ENCODE measurements at places on chromosomes 11 and 22.

DNA sequence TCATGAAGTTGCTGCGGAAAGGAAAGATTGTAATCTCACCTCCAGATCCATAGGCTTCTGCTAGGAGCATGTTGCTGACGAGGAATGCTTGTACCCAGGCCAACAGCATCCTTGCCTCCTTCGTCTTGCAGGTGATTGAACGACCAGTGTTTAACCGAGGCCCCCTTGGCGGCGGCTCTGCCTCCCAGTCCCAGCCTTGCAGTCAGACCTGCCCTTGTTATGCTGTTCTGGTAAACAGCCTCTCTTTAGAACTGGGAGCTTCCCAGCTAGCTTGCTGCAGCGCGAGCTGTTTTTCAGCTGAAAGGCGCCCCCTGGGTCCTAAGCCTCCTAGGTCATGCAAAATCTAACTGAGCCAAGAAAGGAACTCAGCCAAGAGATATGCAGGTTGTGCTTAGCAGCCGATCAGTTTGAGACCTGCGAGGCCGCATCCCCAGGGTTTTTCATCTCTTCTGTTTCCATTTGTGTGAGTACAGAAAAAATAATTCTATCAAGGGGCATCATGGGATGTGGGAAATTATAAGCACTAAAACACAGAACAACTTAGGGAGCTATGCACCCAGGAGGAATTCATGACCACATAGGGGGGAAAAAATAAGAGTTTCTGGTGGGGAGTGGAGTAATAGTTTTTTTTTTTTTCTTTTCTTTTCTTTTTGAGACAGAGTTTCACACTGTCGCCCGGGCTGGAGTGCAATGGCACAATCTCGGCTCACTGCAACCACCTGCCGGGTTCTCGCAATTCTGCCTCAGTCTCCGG lies at the start of gene PIK3IP1:
PIK3IP1 (minus strand) TSS at position 253 of the 754 bp plus-strand sequence; CDS start at position 109, 144 bp downstream.
- peak; percentile 93 for DNase-seq

DNA sequence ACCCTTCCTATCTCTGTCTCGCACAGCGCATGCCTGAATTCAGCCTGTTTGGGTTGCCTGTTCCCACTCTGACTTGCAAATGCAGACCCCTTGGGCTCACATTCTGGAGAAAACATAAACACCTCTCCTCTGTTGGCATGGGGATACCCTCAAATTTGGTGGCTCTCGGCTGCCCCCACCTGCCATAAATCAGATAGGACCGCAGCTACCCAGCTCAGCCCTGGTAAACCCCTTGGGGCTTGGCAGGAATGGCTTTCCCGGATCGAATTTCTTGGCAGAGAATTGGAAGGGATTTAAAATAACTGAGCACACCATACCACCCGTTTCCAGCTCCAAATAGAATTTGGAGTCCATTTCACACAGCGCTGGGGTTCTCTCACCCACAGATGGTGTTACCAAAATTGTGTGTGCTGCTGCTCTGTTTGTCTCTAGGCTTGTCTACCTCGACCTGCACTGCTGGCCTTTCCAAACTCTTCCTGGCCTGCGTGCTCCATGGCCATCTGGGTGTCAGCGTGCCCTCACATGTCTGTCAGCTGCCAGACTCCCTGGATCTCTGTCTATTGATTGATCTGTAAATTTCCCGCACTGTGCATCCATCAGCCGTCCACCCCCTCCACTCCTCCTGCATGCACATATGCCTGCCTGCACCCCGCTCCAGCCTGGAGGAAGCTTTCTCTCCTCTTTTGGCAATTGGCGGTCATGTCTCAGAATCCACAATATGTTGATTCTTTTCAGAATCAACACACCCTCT lies 134.0 kb downstream of the NTM start:
- no peak for DNase-seq

GRCh38 chr11:128889657-128890213 lies 1.4 kb upstream of the KCNJ5 start:
- no peak for DNase-seq

- DNase-seq: no peak
These were observed 42.9 kb upstream of the PRR5 start for GRCh38 chr22:44659140-44659539.

GRCh38 chr11:71213696-71214552 lies 38.5 kb downstream of the SHANK2 start:
- no peak for DNase-seq

- no peak for DNase-seq
These were observed 79.9 kb upstream of the VPREB1 start for GRCh38 chr22:22164541-22165272.

- DNase-seq: no peak
These were observed 145.9 kb downstream of the GRIK4 start for GRCh38 chr11:120657306-120658070.

DNA sequence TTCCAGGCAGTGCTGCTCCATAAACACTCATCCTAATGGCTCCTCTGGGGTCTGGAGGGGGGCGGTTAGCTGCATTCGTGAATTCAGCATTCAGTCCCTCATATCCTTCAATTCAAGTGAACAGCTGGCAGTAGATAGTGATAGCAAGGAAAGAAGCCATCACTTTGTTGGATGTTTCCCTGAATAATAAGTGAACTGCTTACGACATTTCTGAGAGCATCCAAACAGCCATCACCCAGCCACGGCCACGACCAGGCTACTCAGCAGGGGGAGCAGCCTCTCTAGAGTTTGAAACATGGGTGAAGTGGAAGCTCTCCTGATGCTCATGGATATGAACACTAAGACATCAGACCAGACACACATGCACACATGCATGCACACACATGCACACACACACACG lies 163.6 kb downstream of the NTM start:
- DNase-seq: no peak

GRCh38 chr11:103608566-103608965 lies 427.9 kb upstream of the DDI1 start:
- DNase-seq: peak; percentile 30

DNA sequence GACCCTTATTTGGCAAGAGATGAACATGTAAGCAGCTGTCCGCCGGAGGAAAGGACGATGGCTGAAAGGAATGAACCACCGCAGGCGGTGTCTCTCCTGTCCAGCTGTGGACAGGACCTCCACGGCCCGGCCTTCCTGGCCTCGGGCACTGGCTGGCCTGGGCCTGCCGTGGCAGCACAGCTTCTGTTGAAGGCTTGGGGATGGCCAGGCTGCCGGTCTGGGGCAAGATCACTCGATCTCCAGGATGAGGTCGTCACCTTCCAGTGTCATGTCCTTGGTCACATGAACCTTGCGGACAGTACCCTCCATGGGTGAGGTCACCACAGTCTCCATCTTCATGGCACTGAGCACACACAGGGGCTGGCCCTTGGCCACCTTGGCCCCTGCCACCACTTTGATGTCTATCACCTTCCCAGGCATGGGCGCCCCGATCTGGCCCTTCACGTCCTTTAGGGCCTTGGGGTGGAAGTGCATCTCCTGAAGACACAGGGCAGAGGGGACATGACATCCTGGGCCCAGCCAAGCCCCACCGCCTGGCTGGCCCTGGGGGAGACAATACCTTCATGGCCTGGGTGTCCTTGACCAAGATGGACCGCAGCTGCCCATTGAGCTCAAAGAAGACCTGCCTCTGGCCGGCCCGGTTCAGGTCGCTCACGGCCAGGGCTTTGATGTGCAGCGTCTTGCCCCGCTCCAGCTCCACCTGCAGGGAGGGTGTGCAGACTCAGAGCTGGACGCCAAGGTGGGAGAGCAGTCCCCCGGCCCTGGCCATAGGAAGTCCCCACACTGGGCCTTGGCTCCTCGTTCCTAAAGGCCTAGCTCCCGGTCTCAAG lies 5.6 kb downstream of the RCE1 start:
- no peak for DNase-seq

GRCh38 chr11:87820011-87820410 lies 355.2 kb downstream of the RAB38 start:
- no peak for DNase-seq

- no peak for DNase-seq
These were observed 84.1 kb downstream of the PARVA start for GRCh38 chr11:12461516-12461915.

DNA sequence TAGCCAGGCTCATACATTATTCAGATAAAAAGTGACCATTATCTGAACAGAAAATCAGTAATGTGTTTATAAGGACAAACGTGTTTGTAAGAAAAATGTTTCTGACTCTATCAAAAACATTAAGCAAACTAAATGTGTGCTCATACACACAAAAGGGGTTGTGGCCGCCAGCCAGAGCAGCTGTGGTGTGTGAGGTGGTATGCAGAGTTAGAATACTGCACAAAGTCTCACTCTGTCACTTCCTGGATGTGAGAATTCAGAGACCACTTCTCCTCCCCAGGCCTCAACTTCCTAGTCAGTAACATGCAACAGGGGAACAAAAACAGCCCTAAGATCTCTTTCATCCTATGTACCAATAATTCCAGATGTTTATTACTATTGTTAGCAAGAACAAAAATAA lies 9.4 kb downstream of the OR5B21 start:
- DNase-seq: no peak

DNA sequence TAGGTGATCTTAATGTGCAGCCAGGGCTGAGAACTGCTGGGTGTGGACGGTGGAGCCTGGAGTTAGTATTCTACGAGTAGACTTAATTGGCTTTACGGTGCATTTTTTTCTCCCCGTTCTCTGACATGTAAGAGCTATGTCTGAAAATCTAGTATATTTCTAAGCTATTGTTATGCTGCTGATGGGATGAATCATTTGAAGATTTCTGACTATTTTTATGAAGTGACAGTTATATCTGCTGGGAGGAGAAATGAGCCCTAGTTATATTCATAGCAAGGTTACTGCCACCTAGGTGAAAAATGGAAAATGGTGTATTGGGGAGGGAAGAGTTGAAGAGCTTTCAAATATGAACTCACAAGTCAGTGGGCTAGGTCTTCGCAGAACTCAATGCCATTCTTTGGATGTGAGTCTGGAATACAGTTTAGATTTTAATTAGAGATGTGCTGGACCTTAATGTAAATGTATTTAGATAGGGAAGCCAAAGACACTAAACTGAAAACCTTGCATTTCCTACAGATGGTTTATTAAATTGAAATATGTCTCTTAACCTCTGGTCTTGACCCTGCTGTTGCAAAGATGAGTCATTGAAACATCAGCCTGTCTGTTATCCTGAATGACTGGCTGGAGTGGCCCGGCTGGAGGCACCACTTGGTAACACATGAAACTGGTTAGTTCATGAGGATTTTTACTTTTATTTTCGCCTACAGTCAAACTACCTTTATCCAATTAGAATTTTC lies 293.7 kb downstream of the DDX10 start:
- peak; percentile 73 for DNase-seq

- peak; percentile 16 for DNase-seq
These were observed 29.8 kb downstream of the SGSM3 start for GRCh38 chr22:40400159-40400558.

- no peak for DNase-seq
These were observed 57.6 kb downstream of the USP47 start for GRCh38 chr11:11899401-11899800.

GRCh38 chr11:19646308-19646707 lies 66.3 kb upstream of the NAV2 start:
- peak; percentile 46 for DNase-seq

- DNase-seq: peak; percentile 80
These were observed 193.0 kb downstream of the MAML2 start for GRCh38 chr11:96149743-96150555.

DNA sequence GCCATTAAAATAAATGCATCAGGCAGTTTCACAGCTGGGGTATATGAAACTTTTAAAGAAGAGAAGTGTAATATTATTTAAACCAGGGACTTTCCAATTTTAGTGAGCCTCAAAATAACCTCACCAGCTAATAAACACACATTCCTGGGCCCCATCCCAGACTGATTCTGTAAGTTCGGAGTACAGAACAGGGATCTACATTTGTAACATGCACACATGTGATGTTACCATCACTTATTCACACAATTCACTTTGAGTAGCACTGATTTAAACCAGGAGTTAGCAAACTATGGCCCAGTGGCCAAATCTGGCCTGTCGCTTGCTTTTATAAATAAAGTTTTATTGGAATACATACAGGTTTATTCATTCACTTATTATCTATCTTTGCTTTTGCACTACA lies 62.0 kb downstream of the STK33 start:
- no peak for DNase-seq

DNA sequence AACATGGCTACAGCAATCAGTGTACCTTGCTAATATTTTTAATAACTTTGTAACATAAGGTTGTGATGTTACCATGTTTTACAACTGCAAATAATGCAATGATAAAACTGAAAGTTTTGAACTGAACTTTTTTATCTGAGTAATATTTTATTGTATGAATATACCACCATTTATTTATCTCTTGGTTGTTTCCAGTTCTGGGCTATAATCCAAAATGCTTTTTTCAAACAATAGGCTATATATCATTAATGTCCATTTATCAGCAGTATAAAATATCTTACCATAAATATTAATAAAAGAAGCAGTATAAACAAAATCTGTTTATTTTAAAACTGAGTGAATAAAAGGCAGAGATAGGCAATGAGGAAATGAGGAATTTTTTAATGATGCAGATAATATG lies 63.3 kb downstream of the SIK3 start:
- DNase-seq: no peak

DNA sequence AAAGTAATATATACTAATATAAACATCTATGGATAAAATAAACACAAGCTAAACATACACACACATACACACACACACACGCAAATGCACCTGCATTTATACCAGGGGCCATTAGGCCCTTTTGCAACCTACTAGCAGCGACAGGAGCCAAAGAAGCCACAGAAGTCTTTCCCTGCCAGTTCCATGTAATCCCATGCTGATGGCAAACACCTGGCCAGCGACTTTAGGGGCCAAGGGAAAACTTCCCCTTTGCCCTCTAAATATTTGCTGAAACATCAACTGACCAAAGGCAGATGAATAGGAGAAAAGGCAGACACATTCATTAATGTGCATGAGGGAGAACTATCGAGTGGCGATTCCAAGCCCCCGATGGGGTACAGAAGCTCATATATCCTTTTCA lies 14.8 kb upstream of the P2RY2 start:
- DNase-seq: no peak

DNA sequence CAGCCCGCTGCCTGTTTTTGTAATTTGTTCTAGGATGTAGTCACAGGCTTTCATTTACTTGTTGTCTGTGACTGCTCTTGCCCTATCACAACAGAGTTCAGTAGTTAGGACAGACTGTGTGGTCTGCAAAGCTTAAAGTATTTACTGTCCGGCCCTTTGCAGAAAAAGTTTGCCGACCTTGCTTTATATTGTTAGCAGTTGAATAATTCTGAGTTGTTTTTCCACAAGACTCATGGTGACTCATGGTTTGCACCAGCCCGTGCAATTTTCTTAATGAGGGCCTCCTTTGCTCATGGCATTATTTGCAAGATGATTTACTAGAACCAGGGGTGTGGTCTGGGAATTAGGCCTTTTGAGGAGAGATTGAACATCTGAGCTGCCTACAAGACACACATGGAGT lies 110.6 kb downstream of the SCN3B start:
- peak; percentile 67 for DNase-seq

- DNase-seq: peak; percentile 74
These were observed 44.5 kb downstream of the ZNF280B start for GRCh38 chr22:22463855-22464540.

- no peak for DNase-seq
These were observed 83.6 kb downstream of the ENTHD1 start for GRCh38 chr22:39809772-39810557.
